ENCODE measurements at places on chromosomes 3 and 15. TPM values are rescaled to one million over a fixed set of nuclear protein-coding genes. Genes with fewer than 3 reads are reported as not detected.

GRCh38 chr15:87477737-87478686, 778.5 kb downstream of the NTRK3 start:
- DNase-seq, result no peak
- no peaks in the 10 kb centered on the region for H3K4me1 ChIP-seq

Gene PPP1R14D
- total RNA-seq, result not detected

DNA sequence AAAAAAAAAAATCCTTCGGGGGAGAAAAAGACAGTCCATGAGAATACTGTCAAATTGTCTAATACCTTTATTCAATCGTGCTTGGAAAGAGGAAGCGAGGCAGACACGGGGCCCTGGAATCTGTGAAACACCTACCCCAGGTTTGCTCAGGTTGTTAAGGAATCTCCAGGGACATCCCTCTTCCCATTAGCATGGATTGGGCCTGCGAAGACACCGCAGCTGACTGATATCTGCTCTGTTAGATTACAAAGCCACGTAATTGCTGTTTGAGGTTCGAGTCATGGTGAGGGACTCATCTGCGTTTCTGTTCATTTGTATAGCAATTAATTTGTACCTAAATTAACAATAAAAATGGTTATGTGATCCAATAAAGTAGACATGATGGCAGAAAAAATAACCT, 91.0 kb downstream of the BDH1 start:
- no peak for DNase-seq
- no peaks in the 10 kb centered on the region for H3K36me3 ChIP-seq
- no peak overlapping the region for H3K27ac ChIP-seq
- H3K4me3 ChIP-seq, result no peak overlapping the region

Gene ITIH1
- not detected for total RNA-seq

DNA sequence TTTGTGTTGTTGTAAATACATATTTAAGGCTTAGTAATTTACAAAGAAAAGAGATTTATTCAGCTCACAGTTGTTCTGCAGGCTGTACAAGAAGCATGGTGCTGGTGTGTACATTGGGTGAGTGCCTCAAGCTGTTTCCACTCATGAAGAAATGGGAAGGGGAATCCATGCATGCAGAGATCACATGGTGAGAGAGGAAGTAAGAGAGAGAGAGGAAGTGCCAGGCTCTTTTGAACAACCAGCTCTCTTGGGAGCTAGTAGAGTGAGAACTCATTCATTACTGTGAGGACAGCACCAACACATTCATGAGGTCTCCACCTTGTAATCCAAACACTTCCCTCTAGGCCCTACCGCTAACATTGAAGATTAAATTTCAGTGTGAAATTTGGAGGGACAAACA, 909.2 kb downstream of the NSUN3 start:
- no peaks in the 10 kb centered on the region for H3K4me1 ChIP-seq
- no peaks in the 10 kb centered on the region for H3K36me3 ChIP-seq
- no peak overlapping the region for H3K27ac ChIP-seq
- no peaks in the 10 kb centered on the region for H3K27me3 ChIP-seq

Gene CCR3
- not detected for total RNA-seq

- no peaks in the 10 kb centered on the region for H3K36me3 ChIP-seq
- peak; percentile 11 for DNase-seq
- H3K4me1 ChIP-seq, result no peaks in the 10 kb centered on the region
- no peak overlapping the region for H3K27ac ChIP-seq
- peaks cover 11% of the 10 kb centered on the region for H3K27me3 ChIP-seq
- no peak overlapping the region for H3K4me3 ChIP-seq
Observed at GRCh38 chr3:140898340-140899180, 43.1 kb upstream of the SLC25A36 start.

GRCh38 chr3:12458901-12459300, 25.4 kb upstream of the TSEN2 start:
- H3K4me3 ChIP-seq, result no peak overlapping the region
- H3K36me3 ChIP-seq, result no peaks in the 10 kb centered on the region
- no peaks in the 10 kb centered on the region for H3K27me3 ChIP-seq

Gene CHAC1
- total RNA-seq, result 32.2 TPM

DNA sequence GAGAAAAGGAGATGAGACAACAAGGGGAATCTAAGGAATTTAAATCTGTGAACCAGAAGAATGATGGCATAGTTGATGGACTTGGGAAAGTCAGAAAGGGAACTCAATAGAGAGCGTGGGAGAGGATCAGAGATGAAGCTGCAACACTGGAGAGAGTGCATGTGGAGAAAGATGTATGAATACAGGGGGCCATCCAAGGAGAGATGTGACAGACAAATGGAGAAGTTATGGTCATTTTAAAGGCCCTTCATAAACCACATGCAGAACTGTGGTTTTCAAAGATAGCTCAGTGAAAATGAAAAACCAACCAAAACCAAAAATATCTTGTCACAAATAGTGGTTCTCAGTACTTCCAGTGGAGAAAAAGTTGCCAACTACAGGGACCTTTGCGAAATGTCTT, 265.2 kb downstream of the SUCLG2 start:
- no peak overlapping the region for H3K4me3 ChIP-seq
- no peak for DNase-seq
- H3K27me3 ChIP-seq, result no peaks in the 10 kb centered on the region
- peaks cover 51% of the 10 kb centered on the region for H3K36me3 ChIP-seq
- peaks cover 35% of the 10 kb centered on the region for H3K4me1 ChIP-seq

GRCh38 chr3:9066141-9066540, 102.9 kb upstream of the RAD18 start:
- no peak for DNase-seq
- no peak overlapping the region for H3K4me3 ChIP-seq
- H3K36me3 ChIP-seq, result peaks cover 6% of the 10 kb centered on the region
- H3K27ac ChIP-seq, result no peak overlapping the region

DNA sequence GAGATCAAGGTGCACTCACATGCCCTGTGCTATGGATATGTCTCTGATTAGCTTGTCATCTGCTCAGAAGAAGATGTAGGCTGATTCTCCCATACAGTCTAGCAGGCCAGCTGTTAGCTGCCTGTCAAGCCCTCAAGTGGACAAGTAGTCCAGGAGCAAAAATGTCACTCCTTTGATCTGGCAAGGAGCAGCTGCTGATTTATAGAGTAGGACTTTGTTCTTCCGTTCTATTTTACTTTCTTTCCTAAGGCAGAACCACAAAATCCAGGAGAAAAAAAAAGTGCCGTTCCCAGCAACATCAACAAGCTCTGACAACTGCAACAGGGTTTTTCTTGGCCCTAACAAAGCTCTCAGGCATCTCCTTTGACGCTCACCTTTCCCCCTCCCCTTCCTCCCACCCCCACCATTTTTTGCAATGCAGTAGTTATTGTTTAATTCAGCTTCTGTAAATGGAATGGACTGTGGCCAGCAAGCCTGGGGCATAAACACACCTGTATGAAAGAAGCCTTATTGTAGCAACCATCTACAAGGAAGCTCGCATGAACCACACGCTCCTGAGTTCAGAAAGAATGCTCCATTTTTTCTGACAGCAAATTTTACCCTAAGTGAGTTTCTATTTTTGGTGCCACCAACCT, 196.3 kb downstream of the MEIS2 start:
- H3K27me3 ChIP-seq, result peaks cover 3% of the 10 kb centered on the region
- no peaks in the 10 kb centered on the region for H3K36me3 ChIP-seq
- no peak overlapping the region for H3K4me3 ChIP-seq
- DNase-seq, result no peak
- H3K27ac ChIP-seq, result no peak overlapping the region
- H3K4me1 ChIP-seq, result no peaks in the 10 kb centered on the region

Gene FAM81A
- 0.26 TPM for total RNA-seq

DNA sequence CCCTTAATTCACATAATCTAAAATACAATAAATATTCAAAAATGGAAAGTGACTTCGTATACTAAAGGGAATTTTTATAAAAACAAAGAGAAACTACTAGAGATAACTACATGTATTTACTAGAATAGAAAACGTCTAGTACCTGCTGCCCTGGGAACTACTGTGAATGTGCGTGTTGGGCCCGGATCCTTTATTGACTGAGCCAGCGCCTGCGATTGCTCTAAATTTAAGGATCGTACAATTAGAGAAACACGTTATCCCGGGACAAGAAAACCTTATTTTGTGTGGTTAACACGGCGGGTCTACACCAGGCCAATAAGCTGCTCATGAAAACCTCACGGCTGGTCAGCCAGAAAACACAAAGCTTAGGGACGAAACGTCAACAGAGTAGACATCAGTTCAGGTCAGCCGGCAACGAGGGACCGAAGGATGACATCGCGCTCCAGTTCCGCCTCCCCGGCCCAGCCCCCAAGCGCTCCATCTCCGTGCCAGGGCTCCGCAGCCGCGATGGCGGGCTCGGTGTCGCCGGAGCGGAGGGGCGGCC, 555 bp downstream of the TM2D3 start:
- DNase-seq, result no peak
- peaks cover 31% of the 10 kb centered on the region for H3K36me3 ChIP-seq
- peak overlapping the region; percentile 97 for H3K27ac ChIP-seq
- H3K27me3 ChIP-seq, result no peaks in the 10 kb centered on the region
- H3K4me3 ChIP-seq, result peak overlapping the region; percentile 91

Gene EFCC1
- 0.19 TPM for total RNA-seq

DNA sequence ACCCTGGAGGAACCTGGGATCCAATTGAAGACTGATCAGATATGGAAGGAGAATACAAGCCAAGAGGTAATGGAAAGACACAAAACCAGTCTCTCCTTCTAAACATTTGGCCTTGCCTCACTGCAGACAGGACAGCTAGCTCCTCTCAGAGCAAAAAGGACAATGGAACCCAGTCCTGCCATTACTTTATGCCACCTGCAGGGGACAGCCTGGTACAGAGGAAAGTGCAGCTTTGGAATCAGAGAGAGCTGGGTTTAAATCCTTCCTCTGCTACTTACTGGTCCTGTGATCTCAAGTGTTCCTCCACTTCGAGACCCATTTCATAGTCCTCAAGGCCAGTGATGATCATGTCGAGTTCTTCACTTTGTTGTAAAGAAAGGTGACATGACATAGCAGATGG, 159.4 kb upstream of the SMAD3 start:
- H3K27ac ChIP-seq, result no peak overlapping the region
- H3K27me3 ChIP-seq, result no peaks in the 10 kb centered on the region
- no peaks in the 10 kb centered on the region for H3K36me3 ChIP-seq

Gene SLC51B
- not detected for total RNA-seq

GRCh38 chr3:79297245-79297960, 470.4 kb downstream of the ROBO1 start:
- no peaks in the 10 kb centered on the region for H3K27me3 ChIP-seq
- H3K4me3 ChIP-seq, result no peak overlapping the region
- H3K4me1 ChIP-seq, result no peaks in the 10 kb centered on the region
- H3K36me3 ChIP-seq, result no peaks in the 10 kb centered on the region

Gene INO80
- 22.2 TPM for total RNA-seq

DNA sequence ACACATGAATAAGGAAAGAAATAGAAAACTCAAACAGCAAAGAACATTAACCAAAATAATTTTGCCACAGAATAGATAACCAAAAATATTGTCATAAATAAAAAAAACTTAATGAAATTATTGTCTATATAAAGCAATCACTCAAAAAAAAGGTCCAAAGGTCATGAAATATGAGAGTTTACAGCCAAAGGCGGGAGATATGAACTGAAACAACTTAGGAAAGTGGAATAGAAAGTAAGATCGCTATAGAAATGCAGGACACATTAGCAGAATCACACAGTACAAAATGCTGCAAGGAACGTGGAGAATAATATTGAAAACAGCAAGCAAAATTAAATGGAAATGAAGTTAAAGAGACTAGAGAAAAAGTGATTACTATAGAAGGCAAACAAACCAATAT, 375.0 kb upstream of the ARHGEF26 start:
- no peak for DNase-seq
- H3K36me3 ChIP-seq, result no peaks in the 10 kb centered on the region
- H3K4me1 ChIP-seq, result no peaks in the 10 kb centered on the region

DNA sequence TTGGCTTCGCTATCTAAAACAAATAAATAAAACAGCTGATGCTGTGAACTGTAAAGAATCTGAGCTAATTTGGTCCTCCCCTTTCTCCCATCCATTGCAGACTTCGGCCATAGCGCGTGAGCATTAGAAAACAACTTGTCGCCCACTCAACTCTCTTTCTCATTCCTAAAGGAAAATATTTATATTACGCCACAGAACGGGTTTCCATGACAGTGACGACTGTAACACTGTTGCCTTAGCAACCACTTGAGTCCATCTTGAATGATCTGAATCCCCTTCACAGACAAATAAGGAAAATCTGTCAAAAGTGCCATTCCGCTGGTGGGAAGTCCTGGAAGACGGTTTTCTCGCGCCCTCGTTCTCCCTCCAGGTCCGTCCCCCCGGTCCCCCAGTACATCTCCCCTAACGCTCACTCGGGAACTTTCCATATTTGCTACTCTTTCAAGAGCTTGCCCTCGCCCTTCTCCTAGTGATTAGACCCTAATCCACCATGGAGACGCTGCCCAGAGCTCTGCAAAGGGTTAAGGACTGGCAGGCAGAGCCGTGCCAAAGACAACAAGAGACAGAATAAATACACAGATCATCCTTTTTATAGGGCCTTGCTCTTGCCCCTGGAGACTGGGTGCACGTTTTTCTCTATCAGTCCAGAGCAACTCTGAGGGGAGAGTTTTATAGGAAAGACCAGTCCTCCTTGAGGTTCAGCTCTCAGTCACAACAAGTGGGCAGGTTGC, 50.5 kb downstream of the CRYGS start:
- no peak for DNase-seq
- no peaks in the 10 kb centered on the region for H3K36me3 ChIP-seq
- H3K4me1 ChIP-seq, result peaks cover 8% of the 10 kb centered on the region
- no peaks in the 10 kb centered on the region for H3K27me3 ChIP-seq

DNA sequence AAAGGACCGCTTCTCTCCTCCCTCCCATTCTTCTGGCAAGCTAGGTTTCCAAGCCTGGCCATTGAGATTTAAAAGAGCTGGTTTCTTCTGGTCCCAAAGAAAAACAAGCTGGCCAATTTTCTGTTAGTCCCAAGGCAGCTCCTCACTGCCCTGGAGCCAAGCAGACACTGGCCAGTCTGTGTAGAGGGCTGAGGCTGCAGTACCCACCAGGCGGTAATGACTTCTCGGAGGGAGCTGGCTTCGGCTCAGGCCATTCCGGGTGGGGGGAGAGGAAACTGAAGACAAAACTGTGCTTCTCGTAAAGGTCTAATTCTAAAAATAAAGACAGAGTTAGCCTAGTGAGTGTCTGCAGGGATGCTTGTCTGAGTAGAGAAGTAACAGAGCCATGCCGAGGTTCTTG, 78.5 kb upstream of the SMAD3 start:
- H3K4me1 ChIP-seq, result no peaks in the 10 kb centered on the region
- H3K27ac ChIP-seq, result no peak overlapping the region
- no peaks in the 10 kb centered on the region for H3K36me3 ChIP-seq
- H3K4me3 ChIP-seq, result no peak overlapping the region
- no peak for DNase-seq
- H3K27me3 ChIP-seq, result peaks cover 7% of the 10 kb centered on the region

Gene KLF15
- 0.53 TPM for total RNA-seq

- peaks cover 2% of the 10 kb centered on the region for H3K4me1 ChIP-seq
- H3K27ac ChIP-seq, result no peak overlapping the region
- H3K36me3 ChIP-seq, result no peaks in the 10 kb centered on the region
- H3K27me3 ChIP-seq, result peaks cover 2% of the 10 kb centered on the region
- H3K4me3 ChIP-seq, result no peak overlapping the region
- no peak for DNase-seq
Observed at GRCh38 chr15:80703965-80704364, 8.9 kb downstream of the ABHD17C start.

GRCh38 chr3:174618368-174619080, 240.6 kb upstream of the NAALADL2 start:
- no peak overlapping the region for H3K4me3 ChIP-seq
- no peak for DNase-seq
- no peaks in the 10 kb centered on the region for H3K36me3 ChIP-seq

- peaks cover 2% of the 10 kb centered on the region for H3K4me1 ChIP-seq
- no peak overlapping the region for H3K4me3 ChIP-seq
- no peaks in the 10 kb centered on the region for H3K36me3 ChIP-seq
- H3K27ac ChIP-seq, result no peak overlapping the region
- peaks cover 2% of the 10 kb centered on the region for H3K27me3 ChIP-seq
Observed at GRCh38 chr3:28916713-28917499, 364.0 kb upstream of the RBMS3 start.

Gene PLAAT1
- not detected for total RNA-seq
